ENCODE measurements at places on chromosomes 16 and 17. TPM values are rescaled to one million over a fixed set of nuclear protein-coding genes. Genes with fewer than 3 reads are reported as not detected.

DNA sequence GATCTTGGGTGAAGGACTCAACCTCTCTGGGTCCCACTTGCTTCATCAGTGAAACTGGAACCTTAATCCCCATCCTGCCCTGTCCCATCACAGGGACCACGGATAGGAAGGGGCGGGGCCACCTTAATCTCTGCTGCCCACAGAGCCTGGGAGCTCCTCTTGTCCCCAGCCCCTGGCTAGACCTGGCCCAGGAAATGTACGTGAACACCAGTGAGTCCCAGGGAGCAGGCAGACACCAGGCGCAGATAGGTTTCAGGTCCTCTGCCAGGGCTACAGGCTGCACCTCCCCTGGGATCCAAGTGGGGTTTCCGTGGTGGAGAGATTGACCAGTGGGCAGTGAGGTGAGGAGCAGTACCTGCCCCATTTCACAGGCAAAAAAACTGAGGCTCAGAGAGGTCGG, 21.0 kb downstream of the RAB11FIP4 start:
- no peak for DNase-seq

GRCh38 chr16:10252155-10252554, 69.9 kb upstream of the GRIN2A start:
- DNase-seq = no peak

DNA sequence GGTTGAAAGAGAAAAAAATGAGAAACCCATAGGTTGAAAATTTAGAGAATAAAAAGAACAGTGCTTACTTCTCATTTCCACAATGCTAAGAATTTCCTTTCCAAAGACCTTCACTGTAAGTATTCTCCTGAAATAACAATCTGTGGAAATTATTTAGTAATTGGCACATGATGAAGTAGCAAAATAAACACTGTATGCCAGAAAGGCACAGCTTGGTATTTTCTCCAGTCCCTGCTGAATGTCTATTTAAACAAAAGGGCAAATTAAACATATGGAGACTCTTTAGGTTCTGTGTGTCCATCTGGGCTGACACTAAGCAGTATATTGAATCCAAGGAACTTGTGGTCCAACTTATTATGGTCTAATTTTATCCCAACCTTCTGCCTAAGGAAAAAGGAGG, 46.1 kb downstream of the CHCT1 start:
- DNase-seq = no peak

GRCh38 chr16:27195941-27196595, 7.3 kb upstream of the KDM8 start:
- no peak for DNase-seq

Gene TMEM100
- total RNA-seq = 24.3 TPM

- no peak for DNase-seq
Measured at GRCh38 chr16:75193730-75194444, 13.1 kb downstream of the CTRB2 start.

Gene TLCD1
- not detected for total RNA-seq

Gene RUNDC3A
- not detected for total RNA-seq

Data from tibial nerve (tissue), 4 donors.